ENCODE measurements at places on chromosomes 7 and 10.

- peak; percentile 37 for DNase-seq
Observed at GRCh38 chr10:97676770-97677581, 10.1 kb downstream of the AVPI1 start.

- DNase-seq: no peak
Observed at GRCh38 chr7:41977151-41977651, 259.8 kb downstream of the GLI3 start.

DNA sequence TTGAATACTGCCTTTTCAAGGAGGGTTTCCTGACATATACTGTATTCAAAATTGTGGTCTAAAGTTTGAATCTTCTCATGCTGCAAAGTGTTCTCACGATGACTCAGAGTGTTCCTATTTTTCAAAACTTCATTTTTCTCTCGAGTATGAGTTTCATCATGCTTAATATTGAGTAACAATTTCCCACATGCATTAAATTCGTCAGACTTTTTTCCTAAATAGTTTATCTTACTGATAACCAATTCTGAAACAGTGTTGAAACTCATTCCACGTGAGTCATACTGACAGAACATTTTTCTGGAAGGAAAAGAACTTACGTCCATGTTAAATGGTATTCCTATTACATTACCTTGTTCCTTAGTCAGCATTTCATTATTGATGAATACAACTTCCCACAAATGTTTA lies 44.1 kb downstream of the ZNF33B start:
- DNase-seq: no peak

GRCh38 chr7:117505238-117505637 lies 25.4 kb downstream of the CFTR start:
- DNase-seq: no peak

DNA sequence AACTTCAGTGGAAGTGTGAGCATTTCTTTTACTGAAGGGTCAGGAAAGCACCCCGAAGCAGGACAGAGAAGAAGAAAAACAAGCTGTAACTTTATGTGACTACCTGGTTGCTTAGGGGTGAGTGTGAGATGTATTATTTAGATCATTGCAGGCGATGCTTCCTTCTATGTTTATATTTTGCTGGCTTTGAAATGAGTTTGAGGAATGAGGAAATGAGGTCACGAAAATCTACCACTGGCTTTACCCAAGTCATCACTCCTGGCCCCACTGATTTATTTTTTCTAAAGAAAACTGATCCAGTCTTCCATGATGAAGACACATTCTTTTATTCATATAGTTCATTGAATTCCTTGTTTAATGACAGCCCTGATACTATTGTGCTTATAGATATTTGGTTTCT lies 716.6 kb upstream of the FZD8 start:
- DNase-seq: no peak

- no peak for DNase-seq
Observed at GRCh38 chr7:90674625-90675024, 78.5 kb downstream of the CDK14 start.

DNA sequence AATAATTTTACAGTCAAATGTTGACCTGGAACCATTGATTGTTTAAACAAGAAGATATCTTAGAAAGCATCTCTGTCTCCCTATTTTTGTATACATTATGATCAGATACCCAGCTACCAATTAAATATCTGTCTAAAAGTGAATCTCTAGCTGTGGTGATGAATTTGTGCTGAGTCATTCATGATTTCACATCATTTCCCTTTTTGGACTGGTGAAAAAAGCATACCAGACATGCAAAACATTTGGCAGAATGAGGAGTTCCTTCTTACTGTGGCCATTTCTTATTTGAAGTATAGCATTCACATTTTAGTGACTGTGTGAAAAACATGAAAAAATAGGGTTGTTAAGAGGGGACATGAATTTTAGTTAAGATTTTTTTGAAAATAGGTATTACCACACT lies 98.0 kb upstream of the GATA3 start:
- DNase-seq: no peak

- DNase-seq: no peak
Observed at GRCh38 chr10:127919418-127920271, 12.7 kb downstream of the PTPRE start.

DNA sequence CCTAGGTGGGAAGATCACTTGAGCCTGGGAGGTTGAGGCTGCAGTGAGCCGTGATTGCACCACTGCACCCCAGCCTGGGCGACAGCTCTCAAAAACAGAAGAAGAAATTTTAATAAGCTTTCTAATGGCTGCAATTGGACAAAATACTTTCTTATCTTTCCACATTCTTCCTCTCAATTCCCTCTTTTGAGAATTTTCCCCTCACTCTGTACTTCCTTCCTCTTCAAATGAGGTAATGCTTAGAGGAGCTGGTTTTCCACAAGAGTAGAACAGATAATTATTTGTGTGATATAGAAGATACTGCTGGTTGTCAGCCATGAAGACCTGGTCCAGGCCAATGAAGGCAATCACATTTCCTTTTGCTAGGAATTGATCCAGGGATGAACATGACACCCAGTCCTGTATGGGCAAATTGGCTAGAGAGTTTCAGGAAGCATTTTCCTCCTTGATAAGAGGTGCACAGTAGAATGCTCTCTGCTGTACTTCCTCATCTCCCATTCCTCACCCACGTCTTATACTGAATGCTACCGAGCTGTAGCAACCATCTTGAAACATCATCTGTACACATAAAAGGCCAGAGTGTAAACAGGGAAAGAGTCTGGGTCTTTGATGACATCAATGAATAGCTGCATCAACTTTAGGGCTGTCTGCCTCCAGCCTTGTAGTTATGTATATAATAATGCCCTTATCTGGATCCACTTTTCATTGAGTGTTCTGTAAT lies 103.9 kb downstream of the CDK6 start:
- DNase-seq: no peak

DNA sequence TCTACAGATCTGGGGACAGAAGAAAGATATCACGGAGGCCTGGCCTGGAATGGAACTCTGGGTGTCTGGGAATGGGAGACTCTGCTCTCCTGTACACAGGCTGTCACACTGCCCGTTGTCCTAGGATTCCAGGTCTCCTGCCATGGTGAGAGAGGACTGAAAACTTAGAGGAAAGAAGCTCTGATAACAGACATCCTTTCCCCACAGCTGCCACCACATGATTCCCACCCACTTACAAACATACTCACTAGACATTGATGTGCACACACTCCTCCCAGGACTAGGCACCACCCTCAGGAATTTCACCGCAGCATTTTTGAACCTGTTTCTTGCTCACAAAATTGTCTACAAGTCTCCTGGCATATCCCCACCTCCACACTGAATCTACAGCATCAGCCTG lies 5.7 kb downstream of the ZNF92 start:
- DNase-seq: no peak

GRCh38 chr10:12348870-12349628 lies at the start of gene CAMK1D:
TSS of gene CAMK1D (plus strand) at chr10:12349547.
- DNase-seq: peak; percentile 91

- DNase-seq: no peak
Observed at GRCh38 chr10:29512425-29512974, 122.3 kb downstream of the SVIL start.

DNA sequence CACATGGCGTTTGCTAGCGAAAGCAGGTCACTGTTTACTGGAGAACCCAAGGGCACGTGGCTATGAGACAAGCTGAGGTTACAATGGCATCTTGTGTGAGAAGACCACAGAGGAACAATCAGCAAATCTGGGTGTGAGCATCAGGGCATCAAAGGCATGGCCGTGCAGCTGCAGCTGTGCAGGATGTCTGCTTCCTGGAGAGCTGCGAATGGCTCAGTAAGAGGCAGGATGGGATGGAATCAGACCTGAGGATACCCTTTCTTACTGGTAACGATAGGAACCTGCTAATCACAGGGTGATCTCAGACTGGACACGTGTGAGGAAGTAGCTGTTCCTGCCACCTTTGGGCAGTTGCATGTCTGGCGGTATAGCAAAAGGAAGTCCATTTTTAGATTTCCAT lies 119.5 kb downstream of the RNF216 start:
- no peak for DNase-seq

DNA sequence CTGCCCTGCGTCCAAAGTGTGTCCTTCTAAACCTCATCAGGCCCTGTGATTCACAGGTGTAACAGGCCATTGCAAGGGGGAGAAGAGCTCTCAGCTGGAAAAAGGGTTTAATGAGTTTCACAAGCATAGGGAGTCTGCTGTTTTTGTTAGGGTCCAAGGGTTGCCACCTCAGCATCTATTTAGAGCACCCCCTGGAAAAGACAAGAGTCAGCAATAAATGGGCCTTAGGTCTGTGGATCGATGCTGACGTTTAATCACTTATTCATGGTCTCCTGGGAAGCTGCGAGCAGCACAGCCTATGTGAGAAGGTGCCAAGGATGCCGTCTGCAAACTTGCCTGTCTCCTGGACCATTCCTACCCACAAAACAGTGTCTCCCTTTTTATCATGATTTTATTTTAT lies 78.4 kb upstream of the BAIAP2L1 start:
- no peak for DNase-seq

DNA sequence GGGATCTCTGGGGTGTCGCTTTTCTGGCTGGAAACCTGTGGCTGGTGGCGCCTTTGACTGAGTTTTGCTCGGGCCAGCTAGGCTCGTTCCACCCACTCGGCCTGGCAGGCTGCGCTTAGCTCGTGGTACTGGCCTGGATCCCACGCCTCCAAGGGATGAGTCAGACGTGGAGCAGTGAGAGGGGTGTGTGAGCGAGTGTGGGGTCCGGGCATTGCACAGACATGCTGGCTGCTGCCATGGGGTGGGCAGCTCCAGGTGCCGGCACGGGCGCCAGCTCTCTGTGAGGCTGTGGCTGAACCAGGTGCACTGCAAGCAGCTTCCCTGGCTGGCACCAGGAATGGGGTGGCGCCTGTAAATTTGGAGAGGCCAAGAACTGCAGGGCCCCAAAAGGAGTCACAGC lies 63.1 kb upstream of the CACNA2D1 start:
- DNase-seq: no peak

DNA sequence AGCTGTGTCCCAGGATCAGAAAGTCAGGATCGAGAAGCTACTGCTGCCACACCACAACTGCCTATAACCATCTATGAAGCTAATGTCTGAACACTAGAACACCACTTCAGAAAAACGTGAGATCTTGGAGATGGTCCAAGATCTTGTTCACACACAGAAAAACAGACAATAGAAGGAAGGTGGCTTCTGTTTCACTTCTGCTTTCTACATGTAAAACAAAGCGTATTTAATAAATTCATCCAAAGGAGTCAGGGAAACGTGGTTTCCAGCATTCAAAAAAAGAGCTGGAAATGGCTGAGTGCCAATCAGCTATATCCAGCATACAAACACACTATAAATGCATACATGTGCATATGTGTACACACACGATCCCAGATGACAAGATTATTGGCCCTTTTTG lies 70.2 kb upstream of the CCDC71L start:
- DNase-seq: no peak

- no peak for DNase-seq
Observed at GRCh38 chr10:93236393-93237040, 162.8 kb downstream of the CYP26A1 start.

DNA sequence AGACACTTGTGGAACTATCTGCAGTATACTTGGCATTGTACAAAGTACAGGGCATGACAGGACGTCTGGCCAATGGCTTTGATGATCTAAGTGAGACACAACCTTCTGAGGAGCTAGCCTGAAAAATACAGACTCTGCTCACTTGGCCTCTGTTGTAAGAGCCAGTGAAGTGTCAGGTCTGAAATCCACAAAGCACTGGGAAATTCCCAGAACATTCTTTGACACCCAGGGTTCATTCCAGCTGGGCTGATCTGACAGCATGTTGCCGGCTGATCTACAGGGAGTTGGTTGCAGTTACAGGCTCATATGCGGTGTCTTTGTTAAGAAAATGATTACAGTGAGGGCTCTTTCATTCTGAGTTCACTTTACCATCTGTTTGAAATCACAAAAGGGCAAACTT lies 354.6 kb downstream of the PHF14 start:
- DNase-seq: no peak

GRCh38 chr10:100008142-100008522 lies 1.6 kb downstream of the DNMBP start:
- no peak for DNase-seq

DNA sequence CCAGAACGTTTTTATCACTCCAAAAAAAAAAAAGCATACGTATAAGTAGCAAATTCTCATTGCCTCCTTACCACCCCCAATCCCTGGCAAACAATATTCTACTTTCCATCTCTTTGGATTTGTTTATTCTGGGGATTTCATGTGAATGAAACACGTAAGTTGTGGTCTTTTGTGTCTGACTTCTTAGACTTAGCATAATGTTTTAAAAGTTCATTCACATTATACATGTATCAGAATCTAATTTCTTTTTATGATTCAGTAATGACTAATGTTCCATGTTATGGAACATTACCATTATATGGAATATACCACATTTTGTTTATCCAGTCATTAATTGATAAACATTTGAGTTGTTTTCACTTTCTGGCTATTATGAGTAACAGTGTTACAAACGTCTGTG lies 12.5 kb upstream of the KLHL7 start:
- DNase-seq: no peak

- no peak for DNase-seq
Observed at GRCh38 chr7:28990200-28990960, 32.2 kb upstream of the TRIL start.

DNA sequence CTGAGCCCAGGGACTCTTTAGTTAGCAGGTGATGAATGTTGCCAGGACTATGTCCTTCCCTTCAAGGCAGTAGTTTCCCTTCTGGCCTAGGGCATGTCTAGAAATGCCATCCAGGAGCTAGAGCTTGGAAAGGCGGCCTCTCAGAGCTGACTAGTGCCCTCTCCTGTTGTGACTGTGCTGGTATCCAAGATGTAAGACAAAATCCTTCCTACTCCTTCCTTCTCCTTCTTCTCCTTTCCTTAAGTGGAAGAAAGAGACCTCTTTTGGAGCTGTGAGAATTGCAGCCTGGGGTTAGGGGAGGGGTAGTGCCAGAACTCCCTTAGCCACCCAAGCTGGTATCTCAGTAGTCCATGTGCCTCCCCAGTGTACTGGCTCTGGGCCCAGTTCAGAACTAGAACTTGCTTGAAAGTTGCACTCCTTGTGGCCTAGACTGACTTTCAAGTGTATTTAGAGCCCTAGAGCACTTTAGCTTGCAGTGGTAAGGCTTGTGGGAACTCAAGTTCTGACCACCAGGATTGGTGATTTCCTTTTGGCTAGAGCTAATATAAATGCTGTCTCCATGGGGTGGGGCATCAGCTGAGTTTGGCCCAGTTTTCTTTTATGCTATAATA lies 118.8 kb downstream of the NPSR1 start:
- DNase-seq: no peak

GRCh38 chr10:25017661-25018060 lies 1.2 kb downstream of the THNSL1 start:
- no peak for DNase-seq

- DNase-seq: no peak
Observed at GRCh38 chr7:103532955-103533354, 86.9 kb upstream of the SLC26A5 start.

- DNase-seq: no peak
Observed at GRCh38 chr10:23408330-23408976, 30.4 kb upstream of the OTUD1 start.

- DNase-seq: no peak
Observed at GRCh38 chr7:130639388-130639787, 29.2 kb downstream of the COPG2 start.

DNA sequence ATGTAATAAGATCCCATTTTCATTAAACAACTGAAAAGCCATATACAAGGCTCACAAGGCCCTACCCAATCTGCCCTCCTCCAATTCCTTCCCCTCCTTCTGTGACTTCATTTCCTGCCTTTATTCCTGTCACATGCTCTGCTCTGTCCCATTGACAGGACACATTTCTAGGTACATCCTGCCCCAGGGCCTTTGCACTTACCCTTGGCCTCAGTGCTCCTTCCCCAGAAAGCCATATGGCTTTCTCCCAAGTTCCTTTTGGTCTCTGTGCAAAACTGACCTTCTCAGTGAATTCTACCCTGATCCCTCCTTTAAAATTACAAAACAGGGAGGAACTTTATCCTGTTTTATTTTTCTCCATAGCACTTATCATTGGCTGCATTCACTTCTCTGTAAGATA lies 40.0 kb downstream of the KCNMA1 start:
- no peak for DNase-seq
